ENCODE measurements at places on chromosomes 7 and 10. TPM values are rescaled to one million over a fixed set of nuclear protein-coding genes. Genes with fewer than 3 reads are reported as not detected.

The TUBAL3 gene
- 0.20 TPM for polyA plus RNA-seq

The NACAD gene
- polyA plus RNA-seq = 0.37 TPM

The CABCOCO1 gene
- 0.35 TPM for polyA plus RNA-seq

The SAMD9 gene
- polyA plus RNA-seq = 22.1 TPM

The MEST gene
- polyA plus RNA-seq = 8.6 TPM

The SFRP5 gene
- 0.88 TPM for polyA plus RNA-seq

The OPN1SW gene
- not detected for polyA plus RNA-seq

The MSMB gene
- 0.59 TPM for polyA plus RNA-seq

The PAX4 gene
- not detected for polyA plus RNA-seq

The GIMAP2 gene
- polyA plus RNA-seq = 2.1 TPM

The ENKUR gene
- 0.08 TPM for polyA plus RNA-seq

The CD36 gene
- polyA plus RNA-seq = 2.6 TPM

The EN2 gene
- polyA plus RNA-seq = 0.01 TPM

The OSBPL3 gene
- 22.4 TPM for polyA plus RNA-seq

The GPR15LG gene
- polyA plus RNA-seq = 321 TPM

The MBL2 gene
- polyA plus RNA-seq = not detected

The SUN3 gene
- polyA plus RNA-seq = not detected

The AQP1 gene
- 49.8 TPM for polyA plus RNA-seq

The COBL gene
- 3.6 TPM for polyA plus RNA-seq

The TAX1BP1 gene
- 113 TPM for polyA plus RNA-seq

The RBM20 gene
- 2.7 TPM for polyA plus RNA-seq

The PRLHR gene
- polyA plus RNA-seq = 0.01 TPM

The CPN1 gene
- polyA plus RNA-seq = not detected

The HOXA13 gene
- polyA plus RNA-seq = not detected

The CXCL12 gene
- polyA plus RNA-seq = 7.9 TPM

The ASNS gene
- polyA plus RNA-seq = 28.8 TPM

The SEMA3D gene
- 0.04 TPM for polyA plus RNA-seq

The MMP21 gene
- 0.04 TPM for polyA plus RNA-seq

The TSPAN33 gene
- 1.8 TPM for polyA plus RNA-seq

The PDE6C gene
- polyA plus RNA-seq = not detected

The SLC39A12 gene
- polyA plus RNA-seq = not detected

The TAF3 gene
- polyA plus RNA-seq = 1.6 TPM

The NEUROG3 gene
- polyA plus RNA-seq = not detected

The VGF gene
- polyA plus RNA-seq = not detected

The ACBD7 gene
- polyA plus RNA-seq = 0.10 TPM

The MUC12 gene
- 0.13 TPM for polyA plus RNA-seq

The CLEC5A gene
- polyA plus RNA-seq = 0.69 TPM

The ACSL5 gene
- 3.6 TPM for polyA plus RNA-seq

The TSPAN12 gene
- 3.0 TPM for polyA plus RNA-seq

The TAS2R3 gene
- polyA plus RNA-seq = not detected

The FAM20C gene
- polyA plus RNA-seq = 6.9 TPM

The CFAP69 gene
- polyA plus RNA-seq = 3.1 TPM

Data from esophagus (tissue), 2 donors.